ENCODE measurements at places on chromosomes 7 and 10.

GRCh38 chr7:23622506-23622925 lies 25.3 kb downstream of the CCDC126 start:
- peak; percentile 10 for DNase-seq

- peak; percentile 99 for DNase-seq
Observed at GRCh38 chr10:114271779-114272167, 32.7 kb downstream of the VWA2 start.

- DNase-seq = no peak
Observed at GRCh38 chr10:77075926-77076325, 561.7 kb downstream of the KCNMA1 start.

DNA sequence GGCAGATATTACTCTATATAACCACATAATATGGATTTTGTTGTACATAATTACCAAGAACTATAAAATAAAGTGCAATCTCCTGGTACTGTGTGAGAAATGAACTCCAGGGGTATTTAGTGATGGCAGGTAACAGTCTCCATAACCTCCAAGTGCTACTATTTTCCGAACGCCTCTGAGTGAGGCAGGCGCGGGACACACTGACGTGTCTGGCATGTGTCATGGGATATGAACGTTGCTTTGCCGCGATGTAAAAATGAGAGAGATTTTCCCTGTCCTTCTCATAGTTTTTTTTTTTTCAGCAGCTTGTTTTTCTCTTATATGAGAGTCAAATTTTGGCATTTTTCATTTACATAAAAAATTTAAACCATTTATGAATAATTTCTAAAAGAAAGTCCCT lies 3.6 kb downstream of the ADARB2 start:
- no peak for DNase-seq

DNA sequence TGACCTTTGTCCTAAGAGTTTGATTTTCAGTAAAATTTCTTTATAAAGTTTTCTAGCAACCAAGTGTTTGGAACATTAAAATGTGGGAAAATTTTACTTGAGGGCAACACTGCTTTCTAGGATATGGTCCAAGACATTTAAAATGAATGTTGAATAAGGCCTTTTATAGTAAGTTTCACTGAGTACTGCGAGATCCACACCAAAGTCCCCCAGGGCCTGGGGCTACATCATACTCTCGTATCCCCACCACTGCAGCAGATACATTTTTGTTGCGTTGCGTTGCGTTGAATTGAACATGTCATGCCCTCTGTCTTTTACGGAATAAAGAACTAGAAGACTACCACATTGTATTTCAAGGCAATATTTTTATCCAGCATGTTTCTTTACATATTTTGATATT lies 44.5 kb downstream of the PRTFDC1 start:
- DNase-seq = no peak

GRCh38 chr10:13637894-13638293 lies 51.1 kb downstream of the PRPF18 start:
- DNase-seq = no peak

GRCh38 chr10:33484787-33485186 lies 150.3 kb upstream of the NRP1 start:
- peak; percentile 34 for DNase-seq

DNA sequence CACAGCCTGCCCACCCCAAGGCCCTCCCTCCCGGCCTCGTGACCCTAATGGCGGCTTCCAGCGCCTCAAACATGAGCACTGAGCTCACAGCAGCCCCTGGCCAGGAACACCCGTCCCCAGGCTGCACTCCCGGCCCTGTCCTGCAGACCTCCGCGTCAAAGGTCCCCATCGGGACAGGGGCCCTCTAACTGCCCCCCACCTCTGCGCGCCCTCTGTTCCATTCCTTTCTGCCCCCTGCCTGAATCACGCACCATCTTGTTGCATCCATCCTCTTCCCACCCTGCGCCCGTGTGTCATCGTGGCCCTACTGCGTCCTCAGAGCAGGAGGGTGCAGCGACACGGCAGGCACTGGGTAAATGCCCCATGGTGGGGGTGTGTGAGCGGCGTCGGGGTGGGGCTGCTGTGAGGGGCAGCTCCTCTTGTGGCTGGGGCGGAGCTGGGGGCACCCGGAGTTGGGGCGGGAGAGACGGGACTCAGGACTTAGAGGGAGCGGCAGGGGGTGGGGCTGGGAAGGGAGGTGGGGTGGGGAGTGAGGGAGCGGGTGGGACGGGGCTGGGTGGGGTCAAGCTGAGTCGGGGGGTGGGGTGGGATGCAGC lies 13.4 kb downstream of the SLC29A4 start:
- no peak for DNase-seq

- peak; percentile 50 for DNase-seq
Observed at GRCh38 chr10:73263693-73264347, 11.4 kb upstream of the MRPS16 start.

- peak; percentile 50 for DNase-seq
Observed at GRCh38 chr7:13282377-13282980, 595.0 kb downstream of the ARL4A start.

GRCh38 chr7:55110993-55111361 lies 92.2 kb downstream of the EGFR start:
- peak; percentile 74 for DNase-seq

GRCh38 chr7:24980534-24981170 lies 674 bp upstream of the OSBPL3 start:
- peak; percentile 42 for DNase-seq

- no peak for DNase-seq
Observed at GRCh38 chr7:111083413-111083812, 7.5 kb upstream of the LRRN3 start.

GRCh38 chr10:6649903-6650302 lies 69.8 kb upstream of the PRKCQ start:
- peak; percentile 9 for DNase-seq

DNA sequence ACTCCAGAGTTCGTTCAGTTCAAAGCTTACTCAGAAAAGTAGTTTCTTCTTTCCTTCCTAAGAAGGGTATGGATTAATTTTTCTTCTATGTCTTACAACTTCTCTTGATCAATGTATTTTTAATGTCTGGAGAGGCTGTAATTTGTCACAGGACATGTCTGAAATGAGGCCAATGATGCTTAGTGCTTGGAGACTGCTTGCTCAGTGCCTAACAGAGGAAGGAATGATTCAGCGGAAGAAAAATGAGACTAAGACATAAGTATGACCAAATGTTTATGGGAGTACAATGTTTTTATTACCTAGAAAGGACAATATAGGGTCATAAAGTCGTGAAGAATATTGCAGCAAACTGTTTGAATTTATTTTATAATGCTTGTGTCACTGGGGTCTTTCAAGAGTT lies 43.3 kb downstream of the GPR37 start:
- peak; percentile 22 for DNase-seq

- no peak for DNase-seq
Observed at GRCh38 chr7:138556771-138557484, 96.9 kb downstream of the TRIM24 start.

GRCh38 chr10:29730969-29731368 lies 96.2 kb upstream of the SVIL start:
- DNase-seq = no peak

DNA sequence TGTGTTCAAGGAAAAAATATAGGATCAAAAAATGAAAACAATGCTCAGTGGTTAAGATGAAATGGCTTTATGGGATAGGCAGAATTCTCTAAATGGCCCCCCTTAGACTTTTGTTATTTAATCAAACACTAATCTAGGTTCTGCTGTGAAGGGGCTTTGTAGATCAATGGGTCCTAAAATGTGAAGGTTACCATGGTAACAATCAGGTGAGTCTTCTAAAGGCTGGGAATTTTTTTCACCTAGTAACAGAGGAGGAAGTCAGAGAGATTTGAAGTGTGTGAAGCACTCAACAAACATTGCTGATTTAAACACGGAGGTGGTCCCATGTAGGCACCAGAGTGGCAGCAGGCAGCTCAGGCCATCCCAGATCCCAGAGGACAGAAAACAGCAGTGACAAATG lies 11.1 kb downstream of the OR2A14 start:
- DNase-seq = no peak

DNA sequence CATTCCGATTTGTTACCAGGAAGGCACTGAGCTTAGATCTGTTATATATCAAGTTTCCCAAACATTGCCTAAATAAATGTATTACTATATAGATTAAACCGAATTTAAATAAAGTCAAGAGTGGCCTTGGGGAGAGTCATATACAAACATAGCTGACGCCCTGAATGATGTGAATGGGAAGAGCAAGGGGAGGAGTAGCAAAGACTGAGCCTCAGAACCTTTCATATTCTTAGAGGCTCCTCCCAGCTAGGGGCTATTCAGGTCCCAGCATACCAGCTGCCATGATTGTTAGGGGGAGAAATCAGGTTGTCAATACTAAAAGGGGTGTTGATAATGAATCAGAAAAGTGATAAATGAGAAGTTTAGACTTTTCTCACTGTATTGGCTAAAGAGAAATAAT lies 64.7 kb upstream of the ITGB1 start:
- DNase-seq = no peak

GRCh38 chr10:132883391-132883881 lies 58.9 kb downstream of the CFAP46 start:
- no peak for DNase-seq

- no peak for DNase-seq
Observed at GRCh38 chr10:86687750-86688149, 19.4 kb downstream of the LDB3 start.

- DNase-seq = no peak
Observed at GRCh38 chr10:1646332-1646731, 91.0 kb downstream of the ADARB2 start.

DNA sequence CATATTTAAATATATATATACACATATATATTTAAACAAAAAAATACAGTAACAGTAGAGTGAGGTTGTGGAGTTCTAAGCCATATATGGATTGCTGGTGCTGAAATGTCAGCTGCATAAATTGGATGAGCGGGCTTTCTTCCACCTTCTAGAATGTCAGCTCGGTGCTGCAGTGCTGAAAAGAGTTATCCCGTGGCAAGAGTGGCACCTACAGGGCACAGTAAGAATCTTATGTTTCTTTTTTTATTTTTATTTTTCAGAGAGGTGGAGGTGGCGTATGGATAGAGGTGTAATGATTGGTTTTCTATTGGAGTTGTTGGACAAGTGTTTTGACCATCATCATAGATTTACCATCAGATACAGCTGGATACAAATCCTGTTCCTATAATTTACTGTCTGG lies 86.2 kb upstream of the DYNC1I1 start:
- peak; percentile 45 for DNase-seq

DNA sequence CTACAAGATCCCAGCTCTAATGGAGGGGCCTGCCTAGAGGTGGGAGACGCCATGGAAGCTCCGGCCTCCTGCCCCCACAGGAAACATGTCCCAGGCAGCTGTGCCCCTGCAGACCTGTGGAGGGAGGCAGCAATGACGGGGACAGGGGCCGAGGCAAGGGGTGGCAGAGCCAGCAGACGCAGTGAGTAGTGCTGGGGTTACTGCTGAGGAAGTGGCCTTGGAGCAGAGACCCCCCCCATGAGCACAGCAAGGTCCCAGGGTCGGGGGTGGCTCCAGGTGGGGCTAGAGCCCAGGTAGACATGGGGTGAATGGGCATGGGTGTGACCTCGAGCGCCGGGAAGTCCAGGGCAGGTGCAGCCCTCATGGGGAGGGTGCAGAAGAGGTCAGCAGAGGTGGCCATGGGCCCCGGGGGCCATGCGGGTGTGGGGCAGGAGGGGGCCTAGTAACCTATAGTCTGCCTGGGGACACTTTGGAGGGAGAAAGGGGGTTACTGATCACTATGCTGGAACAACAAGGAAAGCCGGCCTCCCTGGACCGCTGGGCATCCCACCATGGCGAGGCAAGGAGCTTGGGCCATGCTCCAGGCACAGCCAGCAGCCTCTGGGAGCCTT lies 45.5 kb downstream of the JAKMIP3 start:
- DNase-seq = no peak

DNA sequence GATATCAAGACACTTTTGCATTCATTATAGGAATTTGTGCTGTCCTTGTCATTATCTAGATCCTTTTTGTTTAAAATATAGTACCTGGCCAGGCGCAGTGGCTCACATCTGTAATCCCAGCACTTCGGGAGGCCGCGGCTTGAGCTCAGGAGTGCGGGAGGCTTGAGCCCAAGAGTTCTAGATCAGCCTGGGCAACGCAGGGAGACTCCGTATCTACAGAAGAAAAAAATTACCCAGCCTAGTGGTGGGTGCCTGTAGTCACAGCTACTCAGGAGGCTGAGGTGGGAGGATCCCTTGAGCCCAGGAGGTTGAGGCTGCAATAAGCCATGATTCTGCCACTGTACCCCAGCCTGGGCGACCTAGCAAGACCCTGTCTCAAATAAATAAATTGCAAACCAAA lies 621 bp upstream of the MORN4 start:
- DNase-seq = no peak

DNA sequence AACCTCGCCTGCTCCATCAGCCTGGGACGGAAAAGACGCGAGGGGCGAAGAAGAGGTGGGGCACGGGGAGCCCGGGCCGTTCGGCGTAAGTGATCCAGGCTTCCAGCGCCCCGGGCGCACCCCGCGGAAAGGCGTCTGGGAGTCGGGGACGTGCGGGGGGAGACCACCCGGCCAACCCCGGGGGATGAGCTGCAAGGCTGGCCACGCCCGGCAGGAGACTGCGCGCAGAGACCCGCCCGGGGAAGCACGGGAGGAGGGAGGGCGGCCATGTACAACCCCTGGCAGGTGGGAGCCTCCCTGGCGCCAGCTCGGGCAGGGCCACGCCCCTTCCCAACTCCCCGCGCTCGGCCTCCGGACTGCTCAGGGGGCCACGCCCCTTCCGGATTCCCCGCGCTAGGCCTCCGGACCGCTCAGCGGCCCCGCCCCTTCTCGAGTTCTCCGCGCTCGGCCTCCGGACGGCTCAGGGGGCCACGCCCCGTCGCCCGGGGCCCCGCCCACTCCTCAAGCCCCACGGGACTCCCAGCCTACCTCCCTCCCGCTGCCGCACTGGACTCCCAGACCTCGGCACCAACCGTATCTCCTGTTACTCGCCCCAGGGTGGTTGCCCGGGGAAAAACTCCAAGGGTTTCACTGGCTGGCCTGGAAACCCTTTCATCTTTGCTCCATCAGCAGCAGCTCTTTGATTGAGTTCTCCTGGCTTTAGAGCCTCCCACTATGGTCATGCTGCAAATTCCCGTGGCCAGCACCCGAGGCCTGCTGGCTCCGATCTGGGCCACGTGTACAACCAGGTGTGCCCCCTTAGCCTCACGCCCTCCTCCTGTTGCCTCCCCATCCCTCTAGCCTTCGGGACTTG lies 284.4 kb downstream of the ZEB1 start:
- peak; percentile 79 for DNase-seq

- peak; percentile 58 for DNase-seq
Observed at GRCh38 chr7:117827862-117828261, 45.4 kb downstream of the CTTNBP2 start.

GRCh38 chr7:71472962-71473361 lies 341.0 kb downstream of the GALNT17 start:
- no peak for DNase-seq
